Esophagus mucosa (tissue), 1 donor: ENCODE measurements at places on chromosomes 7 and 10.

- no peak for ATAC-seq
These were observed 525.2 kb downstream of the LRMDA start for GRCh38 chr10:75956624-75957023.

GRCh38 chr10:31121757-31122577 lies 90.3 kb upstream of the ZNF438 start:
- no peak for ATAC-seq

GRCh38 chr7:92988941-92989545 lies 128.7 kb downstream of the SAMD9 start:
- no peak for ATAC-seq

- ATAC-seq = no peak
These were observed 329.4 kb upstream of the MYO3A start for GRCh38 chr10:25604591-25604990.

DNA sequence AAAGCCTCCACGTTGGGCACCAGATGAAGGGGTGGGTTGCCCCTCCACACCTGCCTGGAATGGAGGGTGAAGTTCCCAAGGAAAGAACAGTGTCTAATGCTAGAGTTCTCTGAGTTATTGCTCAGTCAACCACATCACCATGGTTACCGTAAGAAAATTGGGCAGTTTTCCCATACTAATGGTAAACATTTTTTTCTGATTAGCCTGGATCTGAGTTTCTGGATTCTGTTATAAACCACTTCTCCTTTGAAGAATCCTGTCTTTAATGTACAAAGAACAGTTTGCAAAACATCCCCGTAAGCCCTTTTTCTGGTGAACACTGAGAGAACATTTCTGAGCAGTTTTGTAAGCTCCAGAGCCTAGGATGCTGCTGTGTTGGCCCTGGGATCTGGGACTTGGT lies 45.5 kb downstream of the ABCC2 start:
- ATAC-seq = no peak

GRCh38 chr10:132351611-132352010 lies 19.6 kb downstream of the LRRC27 start:
- ATAC-seq = no peak

- ATAC-seq = no peak
These were observed 693.9 kb downstream of the PARD3 start for GRCh38 chr10:34121125-34121753.
